ENCODE measurements at places on chromosomes 3 and 15.

- no peaks in the 10 kb centered on the region for H3K27me3 ChIP-seq
- no peak overlapping the region for H3K4me3 ChIP-seq
- no peaks in the 10 kb centered on the region for H3K4me1 ChIP-seq
- H3K27ac ChIP-seq = no peak overlapping the region
- DNase-seq = no peak
- no peaks in the 10 kb centered on the region for H3K36me3 ChIP-seq
These were observed 401.7 kb downstream of the OXSM start for GRCh38 chr3:26191556-26191955.

- H3K4me1 ChIP-seq = peaks cover 7% of the 10 kb centered on the region
- no peak overlapping the region for H3K27ac ChIP-seq
- no peaks in the 10 kb centered on the region for H3K36me3 ChIP-seq
- H3K27me3 ChIP-seq = no peaks in the 10 kb centered on the region
These were observed 160.7 kb upstream of the TSC22D2 start for GRCh38 chr3:150247441-150247840.

- H3K27me3 ChIP-seq = no peaks in the 10 kb centered on the region
- no peaks in the 10 kb centered on the region for H3K4me1 ChIP-seq
- no peaks in the 10 kb centered on the region for H3K36me3 ChIP-seq
- no peak overlapping the region for H3K4me3 ChIP-seq
- H3K27ac ChIP-seq = no peak overlapping the region
These were observed 29.5 kb downstream of the ESYT3 start for GRCh38 chr3:138463724-138464490.

GRCh38 chr3:64828276-64828675 is 140.5 kb upstream of the ADAMTS9 start:
- H3K4me3 ChIP-seq = no peak overlapping the region
- no peak overlapping the region for H3K27ac ChIP-seq
- H3K36me3 ChIP-seq = no peaks in the 10 kb centered on the region
- peaks cover 6% of the 10 kb centered on the region for H3K4me1 ChIP-seq
- no peak for DNase-seq
- no peaks in the 10 kb centered on the region for H3K27me3 ChIP-seq

- H3K36me3 ChIP-seq = no peaks in the 10 kb centered on the region
- H3K27me3 ChIP-seq = no peaks in the 10 kb centered on the region
- H3K4me3 ChIP-seq = no peak overlapping the region
- H3K4me1 ChIP-seq = no peaks in the 10 kb centered on the region
- no peak overlapping the region for H3K27ac ChIP-seq
These were observed 132.5 kb downstream of the RBPMS2 start for GRCh38 chr15:64642875-64643274.

DNA sequence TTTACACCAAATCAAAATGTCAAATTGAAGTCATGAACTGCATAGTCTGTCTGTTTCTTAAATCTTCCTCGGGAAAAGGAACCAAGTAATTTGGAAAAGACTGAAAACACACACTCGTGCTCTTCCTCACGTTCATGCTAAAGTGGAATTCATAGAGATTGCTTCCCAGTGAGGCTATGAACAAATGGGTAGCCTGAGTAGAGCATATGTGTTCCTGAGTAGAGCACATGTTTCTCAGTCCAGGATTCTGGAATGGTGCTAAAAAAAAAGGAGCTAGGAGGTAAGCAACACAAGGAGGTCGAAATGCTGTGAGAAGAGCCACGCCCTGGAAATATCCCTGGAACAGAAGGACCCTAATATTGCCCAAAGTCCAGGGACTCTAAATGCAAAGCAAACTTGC is 494.2 kb upstream of the THBS1 start:
- no peaks in the 10 kb centered on the region for H3K27me3 ChIP-seq
- no peak overlapping the region for H3K27ac ChIP-seq
- H3K36me3 ChIP-seq = no peaks in the 10 kb centered on the region
- DNase-seq = no peak
- no peaks in the 10 kb centered on the region for H3K4me1 ChIP-seq

- no peak overlapping the region for H3K4me3 ChIP-seq
- no peak for DNase-seq
- H3K27ac ChIP-seq = no peak overlapping the region
- no peaks in the 10 kb centered on the region for H3K36me3 ChIP-seq
- no peaks in the 10 kb centered on the region for H3K27me3 ChIP-seq
These were observed 400.0 kb downstream of the ROBO1 start for GRCh38 chr3:79367803-79368202.

DNA sequence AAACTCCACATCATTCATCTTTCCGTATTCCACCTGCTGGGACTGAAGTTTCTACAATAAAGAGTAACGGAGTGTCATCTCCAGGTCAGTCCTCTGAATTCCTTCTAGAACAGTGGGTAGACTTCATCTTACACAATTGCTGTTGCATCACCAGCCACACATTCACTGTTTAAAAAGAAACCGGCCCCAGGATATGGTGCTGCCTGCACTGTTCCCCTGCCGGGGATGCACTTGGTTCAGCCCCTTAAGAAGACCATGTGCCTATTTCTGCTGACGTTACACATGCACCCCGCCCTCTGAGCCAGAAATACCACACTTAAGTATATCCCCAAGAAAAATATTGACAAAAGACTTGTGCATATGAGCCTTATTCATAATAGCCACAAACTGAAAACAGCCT is 233.4 kb downstream of the FEZF2 start:
- H3K27me3 ChIP-seq = no peaks in the 10 kb centered on the region
- DNase-seq = peak; percentile 78
- H3K4me3 ChIP-seq = no peak overlapping the region
- H3K27ac ChIP-seq = no peak overlapping the region
- H3K4me1 ChIP-seq = no peaks in the 10 kb centered on the region
- H3K36me3 ChIP-seq = no peaks in the 10 kb centered on the region

GRCh38 chr3:143825513-143825912 is 22.8 kb downstream of the SLC9A9 start:
- peak; percentile 15 for DNase-seq
- no peak overlapping the region for H3K4me3 ChIP-seq
- no peaks in the 10 kb centered on the region for H3K27me3 ChIP-seq
- H3K36me3 ChIP-seq = no peaks in the 10 kb centered on the region
- no peak overlapping the region for H3K27ac ChIP-seq
- no peaks in the 10 kb centered on the region for H3K4me1 ChIP-seq

GRCh38 chr3:193831495-193832455 is 238.8 kb downstream of the OPA1 start:
- H3K4me1 ChIP-seq = peaks cover 11% of the 10 kb centered on the region
- no peaks in the 10 kb centered on the region for H3K36me3 ChIP-seq
- no peak for DNase-seq
- no peak overlapping the region for H3K27ac ChIP-seq
- no peaks in the 10 kb centered on the region for H3K27me3 ChIP-seq

DNA sequence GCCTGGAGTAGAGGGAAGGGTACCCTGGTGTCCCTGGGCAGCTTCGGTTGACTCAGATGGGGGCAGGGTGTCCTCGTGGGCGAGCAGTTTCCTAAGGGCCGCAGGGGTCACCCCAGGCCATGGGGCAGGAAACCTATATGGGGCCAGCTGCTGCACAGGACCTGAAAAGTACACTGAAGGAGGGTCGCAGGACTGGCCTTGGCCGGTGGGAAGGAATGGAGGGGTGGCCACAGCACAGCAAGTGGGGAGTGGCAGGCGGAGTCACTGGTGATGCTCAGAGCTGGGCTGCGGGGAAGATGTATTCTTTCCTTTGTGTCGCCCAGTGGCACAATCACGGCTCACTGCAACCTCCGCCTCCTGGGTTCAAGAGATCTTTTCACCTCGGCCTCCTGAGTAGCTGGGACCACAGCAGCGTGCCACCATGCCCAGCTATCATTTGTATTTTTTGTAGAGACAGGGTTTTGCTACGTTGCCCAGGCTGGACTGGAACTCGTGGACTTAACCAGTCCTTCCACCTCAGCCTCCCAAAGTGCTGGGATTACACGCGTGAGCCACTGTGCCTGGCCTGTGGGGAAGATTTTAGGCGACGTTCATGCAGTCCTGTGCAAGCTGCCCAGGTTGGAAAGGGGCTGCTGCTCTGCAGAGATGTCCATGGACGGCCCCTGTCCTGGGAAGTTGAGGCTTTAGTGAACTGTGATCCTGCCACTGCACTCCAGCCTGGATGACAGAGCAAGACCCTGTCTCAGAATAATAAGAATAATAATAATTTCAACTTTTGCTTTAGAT is 57.2 kb downstream of the EFCAB12 start:
- DNase-seq = no peak
- H3K36me3 ChIP-seq = no peaks in the 10 kb centered on the region
- H3K27me3 ChIP-seq = no peaks in the 10 kb centered on the region
- H3K4me3 ChIP-seq = no peak overlapping the region
- H3K27ac ChIP-seq = no peak overlapping the region

GRCh38 chr3:37945807-37946530 is 44.6 kb upstream of the VILL start:
- H3K27me3 ChIP-seq = no peaks in the 10 kb centered on the region
- no peak overlapping the region for H3K27ac ChIP-seq
- H3K4me3 ChIP-seq = no peak overlapping the region

- H3K4me1 ChIP-seq = no peaks in the 10 kb centered on the region
- H3K27ac ChIP-seq = no peak overlapping the region
- no peak overlapping the region for H3K4me3 ChIP-seq
- DNase-seq = no peak
These were observed 1107.8 kb downstream of the IGSF11 start for GRCh38 chr3:117926819-117927218.

- no peak overlapping the region for H3K27ac ChIP-seq
- no peak overlapping the region for H3K4me3 ChIP-seq
These were observed 12.1 kb upstream of the SIAH2 start for GRCh38 chr3:150775001-150775599.

GRCh38 chr3:27939521-27939920 is 217.4 kb upstream of the EOMES start:
- no peaks in the 10 kb centered on the region for H3K4me1 ChIP-seq
- no peak for DNase-seq
- H3K4me3 ChIP-seq = no peak overlapping the region
- no peaks in the 10 kb centered on the region for H3K27me3 ChIP-seq
- H3K36me3 ChIP-seq = no peaks in the 10 kb centered on the region
- no peak overlapping the region for H3K27ac ChIP-seq

DNA sequence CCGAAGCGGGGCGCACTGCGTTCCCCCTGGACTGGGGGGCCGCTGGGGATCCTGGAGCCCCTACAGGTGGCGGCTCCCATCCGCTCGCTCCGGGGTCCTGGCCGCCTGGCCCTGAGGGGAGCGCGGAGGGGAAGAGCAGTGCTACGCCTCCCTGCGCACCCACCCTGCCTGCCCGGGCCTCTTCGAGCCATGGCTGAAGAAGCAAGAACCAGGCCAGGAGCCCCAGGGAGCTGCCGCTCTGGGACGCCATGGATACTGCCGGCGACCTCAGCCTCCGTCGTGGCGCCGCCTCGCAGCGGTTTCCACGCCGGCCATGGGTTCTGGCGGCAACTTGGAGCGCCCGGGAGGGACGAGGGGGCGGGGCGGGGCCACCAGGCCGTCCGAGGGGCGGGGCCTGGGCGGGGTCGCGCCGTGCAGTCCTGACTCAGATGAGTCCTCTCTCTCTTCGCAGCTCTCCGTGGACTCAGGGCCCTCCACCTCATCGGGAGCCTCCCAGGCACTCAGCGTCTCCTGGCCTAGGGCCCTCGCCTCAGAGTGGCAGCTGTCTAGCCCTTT is 50.9 kb downstream of the MYL3 start:
- no peak overlapping the region for H3K4me3 ChIP-seq
- peak; percentile 82 for DNase-seq
- peak overlapping the region; percentile 8 for H3K27ac ChIP-seq
- peaks cover 18% of the 10 kb centered on the region for H3K36me3 ChIP-seq
- peaks cover 9% of the 10 kb centered on the region for H3K4me1 ChIP-seq

- DNase-seq = no peak
- no peaks in the 10 kb centered on the region for H3K4me1 ChIP-seq
- no peak overlapping the region for H3K27ac ChIP-seq
- H3K36me3 ChIP-seq = no peaks in the 10 kb centered on the region
- no peak overlapping the region for H3K4me3 ChIP-seq
These were observed 208.9 kb upstream of the CFAP20DC start for GRCh38 chr3:59258550-59259260.

DNA sequence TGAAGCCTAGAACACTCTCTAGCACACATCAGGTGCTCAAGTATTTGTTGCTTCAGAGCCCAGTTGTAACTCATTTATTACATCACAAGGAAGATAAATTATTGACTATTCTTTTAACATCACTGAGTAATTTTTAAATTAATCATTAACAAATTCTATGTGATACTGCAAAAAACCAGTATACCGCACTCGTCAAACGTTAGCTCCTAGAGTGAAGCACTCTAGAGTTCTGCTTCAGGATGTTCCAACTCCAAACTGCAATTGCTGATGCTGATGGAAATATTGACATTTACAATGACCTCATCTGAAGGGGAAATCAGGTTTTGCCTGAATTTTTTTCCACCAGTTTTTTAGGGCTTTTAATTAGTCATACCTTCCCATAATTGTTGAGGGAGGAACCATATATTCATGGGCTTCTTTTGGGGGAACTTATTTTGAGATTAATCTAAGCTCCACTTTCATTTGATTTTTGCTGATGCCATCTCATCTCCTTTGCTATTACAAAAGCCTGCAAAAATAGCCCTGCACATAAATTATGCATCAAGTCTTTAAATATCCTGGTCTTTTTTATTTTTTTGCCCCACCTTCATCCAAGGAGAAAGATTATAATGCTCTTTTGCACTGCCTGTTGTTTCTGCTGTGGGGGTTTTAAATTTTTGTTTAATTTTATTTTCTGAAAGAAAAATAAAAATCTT is 123.0 kb upstream of the STAC start:
- no peaks in the 10 kb centered on the region for H3K27me3 ChIP-seq
- no peak for DNase-seq
- H3K4me3 ChIP-seq = no peak overlapping the region
- no peaks in the 10 kb centered on the region for H3K36me3 ChIP-seq
- no peak overlapping the region for H3K27ac ChIP-seq

All from cardiac muscle cell (in vitro differentiated cells and primary cell).